ENCODE measurements at places on chromosomes 2 and 18.
A peak's percentile ranks its signal among the peaks of the same experiment; 100 is the strongest.

DNA sequence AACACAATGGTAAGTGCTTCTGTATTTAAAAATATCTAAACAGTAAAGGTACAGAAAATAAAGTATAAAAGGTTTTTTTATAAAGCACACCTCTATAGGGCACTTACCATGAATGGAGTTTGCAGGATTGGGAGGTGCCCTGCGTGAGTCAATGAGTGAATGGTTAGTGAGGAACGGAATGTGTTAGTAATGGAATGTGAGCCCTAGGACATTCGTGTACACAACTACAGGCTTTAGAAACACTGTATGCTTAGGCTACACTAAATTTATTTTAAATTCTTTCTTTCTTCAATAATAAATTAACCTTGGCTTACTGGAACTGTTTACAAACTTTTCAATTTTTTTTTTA is 337.9 kb upstream of the SLC39A10 start:
- H3K27ac ChIP-seq = no peak overlapping the region
- H3K27me3 ChIP-seq = no peaks in the 10 kb centered on the region
- H3K4me3 ChIP-seq = no peak overlapping the region
- no peaks in the 10 kb centered on the region for H3K36me3 ChIP-seq
- peaks cover 2% of the 10 kb centered on the region for H3K4me1 ChIP-seq
- DNase-seq = no peak

GRCh38 chr2:133072837-133073694 is 403.1 kb upstream of the LYPD1 start:
- H3K27ac ChIP-seq = no peak overlapping the region
- H3K4me1 ChIP-seq = no peaks in the 10 kb centered on the region
- no peak for DNase-seq
- H3K36me3 ChIP-seq = no peaks in the 10 kb centered on the region

DNA sequence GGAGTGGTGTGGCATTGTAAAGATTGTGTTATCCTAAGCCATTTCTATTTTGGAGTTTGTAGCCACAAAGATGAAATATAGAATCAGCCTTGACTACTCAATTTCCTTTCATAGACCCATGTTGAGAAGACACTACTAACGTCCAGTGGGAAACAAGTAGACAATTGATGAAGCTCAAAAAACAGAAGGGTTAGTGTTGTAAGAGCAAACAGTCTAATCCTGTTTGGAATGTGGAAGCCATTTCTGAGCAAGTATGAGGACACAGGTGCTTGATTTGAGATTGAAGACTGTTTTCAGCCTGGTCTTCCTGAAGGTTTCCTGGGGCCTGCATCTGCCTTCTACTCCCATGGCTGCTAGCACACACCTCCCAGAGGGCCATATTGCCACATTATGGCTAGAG is 29.1 kb downstream of the B3GNT2 start:
- H3K27me3 ChIP-seq = no peaks in the 10 kb centered on the region
- H3K4me3 ChIP-seq = no peak overlapping the region
- H3K4me1 ChIP-seq = peaks cover 20% of the 10 kb centered on the region
- peaks cover 34% of the 10 kb centered on the region for H3K36me3 ChIP-seq
- DNase-seq = no peak
- no peak overlapping the region for H3K27ac ChIP-seq

GRCh38 chr18:48699761-48700160 is 160.9 kb downstream of the CTIF start:
- H3K4me3 ChIP-seq = no peak overlapping the region
- no peak overlapping the region for H3K27ac ChIP-seq
- no peak for DNase-seq
- no peaks in the 10 kb centered on the region for H3K36me3 ChIP-seq

GRCh38 chr18:9608728-9609127 is 5.6 kb downstream of the PPP4R1 start:
- no peaks in the 10 kb centered on the region for H3K27me3 ChIP-seq
- no peak overlapping the region for H3K27ac ChIP-seq
- H3K4me3 ChIP-seq = no peak overlapping the region
- H3K4me1 ChIP-seq = peaks cover 31% of the 10 kb centered on the region

- H3K4me1 ChIP-seq = peaks cover 9% of the 10 kb centered on the region
- no peak for DNase-seq
- H3K27ac ChIP-seq = no peak overlapping the region
- peaks cover 21% of the 10 kb centered on the region for H3K36me3 ChIP-seq
Measured at GRCh38 chr2:72710418-72711152, 115.2 kb downstream of the EXOC6B start.

DNA sequence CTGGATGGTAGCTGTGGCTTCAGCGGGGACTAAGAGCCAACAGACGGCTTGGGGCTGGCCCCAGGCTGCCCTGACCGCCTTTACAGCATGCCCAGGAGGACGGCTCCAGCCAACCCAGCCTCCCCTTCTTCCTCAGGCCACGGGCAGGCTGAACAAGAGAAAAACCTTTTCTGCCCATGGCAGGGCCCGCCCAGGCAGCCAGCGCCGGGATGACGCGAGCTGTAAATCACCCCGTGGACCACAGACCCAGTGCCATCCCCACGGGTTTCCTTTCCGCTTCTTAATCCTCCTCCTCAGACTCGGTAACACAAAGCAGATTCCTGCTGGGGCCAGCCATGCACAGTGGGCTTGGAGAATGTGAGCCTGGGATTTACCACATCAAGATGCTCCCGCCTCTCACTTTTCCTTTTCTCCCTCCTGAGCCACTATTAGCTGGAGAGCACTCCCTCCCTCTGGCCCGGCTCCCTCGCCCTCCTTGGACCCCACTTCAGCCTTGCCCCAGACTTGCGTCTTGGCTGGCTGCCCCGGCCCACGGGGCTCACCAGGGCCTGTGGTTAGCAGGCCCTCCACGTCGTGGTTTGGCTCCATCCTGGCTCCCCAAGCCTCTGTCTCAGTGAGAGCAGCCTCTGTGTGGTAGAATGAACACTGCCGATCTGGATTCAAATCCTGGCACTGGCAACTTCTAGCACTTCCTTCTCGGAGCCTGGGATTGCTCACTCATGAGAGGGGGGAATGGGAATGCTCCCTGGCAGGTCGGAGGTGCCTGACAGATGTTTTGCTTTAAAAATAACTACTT is 31.4 kb downstream of the ATOH8 start:
- no peak overlapping the region for H3K4me3 ChIP-seq
- H3K36me3 ChIP-seq = no peaks in the 10 kb centered on the region
- H3K27ac ChIP-seq = no peak overlapping the region

- H3K27me3 ChIP-seq = no peaks in the 10 kb centered on the region
- H3K27ac ChIP-seq = no peak overlapping the region
- H3K36me3 ChIP-seq = no peaks in the 10 kb centered on the region
- DNase-seq = no peak
Measured at GRCh38 chr2:198054299-198054698, 249.9 kb downstream of the PLCL1 start.

- H3K4me1 ChIP-seq = peaks cover 5% of the 10 kb centered on the region
- H3K4me3 ChIP-seq = no peak overlapping the region
- peaks cover 27% of the 10 kb centered on the region for H3K36me3 ChIP-seq
- no peak for DNase-seq
- H3K27me3 ChIP-seq = no peaks in the 10 kb centered on the region
Measured at GRCh38 chr2:61233581-61233980, 71.6 kb downstream of the C2orf74 start.

DNA sequence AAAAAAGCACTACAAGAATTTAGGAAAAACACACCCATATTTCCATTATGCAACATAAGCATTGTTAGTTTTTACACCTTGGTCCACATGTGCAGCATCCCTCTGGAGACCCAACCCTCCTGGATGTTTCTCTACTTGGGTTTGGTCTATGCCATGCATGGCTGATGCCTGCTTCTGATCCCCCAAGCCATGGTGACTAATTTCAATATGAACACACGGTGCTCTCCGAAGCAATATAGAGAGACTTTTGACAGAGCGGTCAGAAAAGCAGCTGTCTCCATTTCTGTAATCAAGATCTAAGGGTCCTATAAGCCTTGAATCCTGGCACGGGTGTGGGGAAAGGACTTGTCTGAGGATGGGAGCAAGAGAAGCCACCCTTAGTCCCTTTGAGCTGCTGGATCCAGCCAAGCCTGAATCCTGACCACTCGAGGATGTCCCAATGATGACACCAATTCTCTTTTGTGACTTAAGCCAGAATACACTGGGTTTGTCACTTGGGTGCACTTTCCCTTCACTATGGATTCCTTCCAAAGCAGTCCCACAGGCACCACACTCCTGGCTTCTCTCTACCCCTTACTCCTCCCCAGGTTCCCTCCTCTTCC is 91.5 kb downstream of the ACTR2 start:
- no peak for DNase-seq
- H3K27ac ChIP-seq = no peak overlapping the region
- peaks cover 22% of the 10 kb centered on the region for H3K27me3 ChIP-seq
- no peaks in the 10 kb centered on the region for H3K36me3 ChIP-seq
- H3K4me3 ChIP-seq = no peak overlapping the region

DNA sequence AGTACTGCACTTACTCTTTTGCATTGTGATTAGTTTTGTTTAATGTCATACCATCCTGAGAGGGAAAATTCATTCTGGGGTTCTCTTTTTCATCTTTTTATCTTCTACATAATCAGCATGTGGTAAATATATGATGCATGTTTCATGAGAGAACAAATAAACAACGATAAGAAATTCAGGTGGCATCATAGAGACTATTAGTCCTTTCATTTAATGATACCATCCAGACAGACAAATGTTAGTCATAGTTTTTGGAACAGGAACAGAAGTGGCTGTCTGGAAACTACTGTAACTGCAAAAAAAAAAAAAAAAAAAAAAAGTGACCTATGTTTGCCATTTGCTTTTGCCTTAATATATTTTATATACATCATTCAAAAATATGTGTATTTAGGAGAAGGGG is 761.0 kb downstream of the EPHA4 start:
- DNase-seq = no peak
- no peaks in the 10 kb centered on the region for H3K36me3 ChIP-seq
- no peaks in the 10 kb centered on the region for H3K4me1 ChIP-seq

GRCh38 chr2:88067189-88067588 is 436 bp upstream of the SMYD1 start:
- DNase-seq = no peak
- H3K27me3 ChIP-seq = peaks cover 2% of the 10 kb centered on the region
- H3K36me3 ChIP-seq = no peaks in the 10 kb centered on the region
- no peaks in the 10 kb centered on the region for H3K4me1 ChIP-seq

DNA sequence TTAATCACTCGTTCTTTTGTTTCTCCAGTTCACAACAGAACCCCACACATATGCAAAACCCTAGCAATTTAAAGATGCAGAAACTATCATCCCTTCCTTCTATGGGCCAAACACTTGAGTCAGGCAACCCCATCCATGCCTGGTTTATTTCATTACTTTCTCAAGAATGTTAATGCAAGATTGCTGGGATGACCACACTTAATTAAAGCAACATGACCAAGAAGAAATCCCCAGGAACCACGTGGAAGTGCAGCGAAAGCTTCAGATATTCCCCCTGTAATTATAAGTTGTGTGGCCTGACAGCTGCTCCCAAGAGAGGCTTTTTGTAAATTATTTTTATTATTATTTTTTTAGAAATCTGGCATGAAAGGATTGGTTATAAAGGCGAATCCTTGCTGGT is 246.2 kb upstream of the ID2 start:
- no peaks in the 10 kb centered on the region for H3K36me3 ChIP-seq
- peaks cover 9% of the 10 kb centered on the region for H3K27me3 ChIP-seq
- no peak for DNase-seq
- no peak overlapping the region for H3K4me3 ChIP-seq
- peaks cover 17% of the 10 kb centered on the region for H3K4me1 ChIP-seq

GRCh38 chr18:12376034-12376753 is 833 bp downstream of the AFG3L2 start:
- no peaks in the 10 kb centered on the region for H3K27me3 ChIP-seq
- H3K27ac ChIP-seq = peak overlapping the region; percentile 84
- peaks cover 4% of the 10 kb centered on the region for H3K36me3 ChIP-seq
- H3K4me3 ChIP-seq = peak overlapping the region; percentile 85

All from memory B cell (primary cell).